Fibroblast of lung (primary cell): ENCODE measurements at places on chromosomes 5 and 9. TPM values are rescaled to one million over a fixed set of nuclear protein-coding genes. Genes with fewer than 3 reads are reported as not detected.

- no peak for DNase-seq
These were observed 119.0 kb downstream of the PIK3R1 start for GRCh38 chr5:68334553-68334886.

- peak; percentile 67 for DNase-seq
These were observed 24.3 kb upstream of the ENHO start for GRCh38 chr9:34546834-34547827.

GRCh38 chr5:125274211-125274610, 527.8 kb upstream of the ZNF608 start:
- DNase-seq = no peak

The SOHLH1 gene
- not detected in 2 replicates for total RNA-seq

GRCh38 chr5:179613460-179614071, 9.9 kb downstream of the HNRNPH1 start:
- DNase-seq = no peak

DNA sequence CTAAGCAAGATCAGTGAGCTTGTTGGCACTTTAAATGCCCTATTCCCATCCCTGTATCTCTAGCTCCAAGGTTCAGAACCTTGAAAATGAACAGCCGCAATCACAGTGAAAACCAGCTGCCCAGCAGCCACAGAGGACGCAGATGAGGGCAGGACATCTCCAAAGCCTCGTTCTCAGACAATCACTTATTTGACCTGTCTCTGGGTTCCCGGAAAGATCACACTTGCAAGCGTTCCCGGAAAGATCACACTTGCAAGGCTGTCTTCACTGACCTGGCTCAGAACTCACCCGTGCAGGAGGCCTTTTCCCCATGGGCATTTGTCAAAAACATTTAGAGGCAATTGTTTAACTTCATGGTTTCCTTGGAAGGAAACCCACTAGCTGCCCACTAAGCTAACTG, 25.7 kb downstream of the IPPK start:
- DNase-seq = no peak

DNA sequence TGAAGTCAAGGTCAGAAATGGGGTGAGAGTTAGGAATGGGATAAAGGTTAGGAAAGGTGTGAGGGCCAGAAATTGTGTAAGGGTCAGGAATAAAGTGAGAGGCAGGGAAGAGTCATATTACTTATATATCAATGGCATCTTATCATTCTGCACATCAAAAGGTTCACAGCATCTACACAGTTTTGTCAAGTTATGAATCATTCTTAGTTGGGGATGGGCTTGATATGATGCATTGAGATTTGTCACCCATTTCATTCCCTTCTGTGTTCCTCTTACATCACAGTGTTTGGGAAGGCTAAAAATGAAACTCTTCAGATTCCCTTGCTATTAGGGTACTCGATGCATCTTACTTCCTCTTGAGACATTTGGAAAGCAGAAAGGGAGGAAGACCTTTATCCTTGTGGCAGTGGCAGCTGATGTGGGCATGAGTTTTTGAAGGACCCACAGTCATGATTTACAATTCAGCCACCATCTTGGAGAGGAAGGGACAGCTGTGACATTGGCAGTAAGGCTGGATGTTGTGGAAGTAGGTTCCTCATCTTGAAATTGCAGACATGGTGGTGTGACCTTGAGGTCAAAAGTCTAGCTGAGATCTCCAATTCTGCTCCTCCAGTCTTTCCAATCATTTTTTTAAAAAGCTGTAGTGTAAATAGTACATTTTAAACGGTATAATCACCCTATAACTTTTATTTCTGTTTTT, 24.2 kb upstream of the NPR3 start:
- no peak for DNase-seq

DNA sequence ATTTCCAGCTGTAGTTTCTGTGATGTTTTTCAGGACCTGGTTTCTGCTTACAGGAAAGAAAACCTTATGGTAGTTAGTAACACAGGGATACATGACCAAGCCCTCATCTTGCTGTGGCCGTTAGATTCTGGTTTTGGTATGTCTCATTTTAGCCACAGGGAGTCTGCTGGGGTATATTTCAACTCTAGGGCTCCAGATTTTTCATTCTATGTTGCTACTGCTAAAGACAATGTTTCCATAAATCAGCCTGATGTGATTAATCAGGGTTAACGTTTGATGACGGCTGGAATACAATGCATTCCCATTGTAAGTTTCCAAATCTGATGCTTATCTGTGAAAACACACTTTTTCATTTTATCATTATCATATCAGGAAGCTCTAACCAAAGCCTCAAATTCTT, 48.2 kb downstream of the P4HA2 start:
- no peak for DNase-seq

- peak; percentile 75 for DNase-seq
These were observed 32.2 kb upstream of the ANGPTL2 start for GRCh38 chr9:127154390-127155191.

The PCDHGA2 gene
- 2.8 and 4.5 TPM in 2 replicates for total RNA-seq

The PCDHA9 gene
- 0.26 and 0.33 TPM in 2 replicates for total RNA-seq

DNA sequence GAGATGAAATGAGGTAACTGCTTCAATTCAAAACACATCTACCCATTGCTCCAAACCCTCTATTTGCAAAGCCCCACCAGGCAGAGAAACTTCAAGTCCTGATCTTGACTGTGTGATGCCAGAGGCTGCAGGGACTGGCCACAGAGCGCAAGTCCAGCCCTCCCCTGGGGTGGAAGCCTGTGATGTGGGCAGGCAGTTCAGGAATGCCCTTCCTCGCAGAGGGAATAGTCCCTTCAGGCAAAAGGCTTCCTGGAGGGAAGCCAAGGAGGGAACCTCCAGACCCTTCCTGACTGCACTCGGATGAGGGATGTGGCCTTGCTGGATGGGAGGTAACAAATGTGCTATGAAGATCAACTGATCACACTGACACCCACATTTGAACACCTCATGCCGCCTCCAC, 131.2 kb downstream of the SLIT3 start:
- no peak for DNase-seq

GRCh38 chr5:36153726-36154125, 1.8 kb downstream of the SKP2 start:
- DNase-seq = no peak

DNA sequence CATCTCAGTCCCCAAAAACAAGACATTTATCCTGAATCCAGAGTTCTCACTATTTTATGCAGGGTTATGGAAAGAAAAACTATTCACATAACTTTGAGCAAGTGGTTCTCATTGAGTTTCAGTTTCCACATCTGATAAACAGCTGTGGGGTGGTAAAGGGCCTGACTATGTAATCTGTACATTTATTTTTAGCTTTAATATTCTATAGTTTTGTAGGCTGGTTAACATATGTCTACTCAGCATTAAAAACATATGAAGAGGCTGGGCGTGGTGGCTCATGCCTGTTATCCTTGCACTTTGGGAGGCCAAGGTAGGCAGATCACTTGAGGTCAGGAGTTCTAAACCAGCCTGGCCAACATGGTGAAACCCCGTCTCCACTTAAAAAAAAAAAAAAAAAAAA, 301.5 kb upstream of the CCNG1 start:
- no peak for DNase-seq

DNA sequence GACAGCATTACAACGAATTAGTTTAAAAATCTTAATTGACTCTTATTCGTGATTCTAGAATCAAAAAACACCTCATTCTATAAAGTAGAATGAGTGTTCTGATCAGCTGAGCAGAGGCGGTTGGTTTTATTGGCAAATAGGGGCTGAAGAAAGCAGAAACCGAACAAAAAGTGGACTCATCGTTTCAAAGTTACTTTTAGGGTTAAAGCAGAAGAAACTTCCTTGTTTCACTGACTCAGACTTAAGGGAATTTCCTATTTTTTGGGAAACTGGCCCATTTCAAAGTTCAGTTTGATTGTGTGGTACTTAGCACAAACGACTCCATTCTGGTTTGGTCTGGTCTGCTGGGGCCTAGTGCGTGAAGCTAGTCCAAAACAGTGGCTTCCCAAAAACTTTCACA, 862 bp upstream of the NDUFB6 start:
- no peak for DNase-seq

The ADAMTS19 gene
- 0.33 TPM in 1 of 2 replicates, not detected in the other for total RNA-seq

DNA sequence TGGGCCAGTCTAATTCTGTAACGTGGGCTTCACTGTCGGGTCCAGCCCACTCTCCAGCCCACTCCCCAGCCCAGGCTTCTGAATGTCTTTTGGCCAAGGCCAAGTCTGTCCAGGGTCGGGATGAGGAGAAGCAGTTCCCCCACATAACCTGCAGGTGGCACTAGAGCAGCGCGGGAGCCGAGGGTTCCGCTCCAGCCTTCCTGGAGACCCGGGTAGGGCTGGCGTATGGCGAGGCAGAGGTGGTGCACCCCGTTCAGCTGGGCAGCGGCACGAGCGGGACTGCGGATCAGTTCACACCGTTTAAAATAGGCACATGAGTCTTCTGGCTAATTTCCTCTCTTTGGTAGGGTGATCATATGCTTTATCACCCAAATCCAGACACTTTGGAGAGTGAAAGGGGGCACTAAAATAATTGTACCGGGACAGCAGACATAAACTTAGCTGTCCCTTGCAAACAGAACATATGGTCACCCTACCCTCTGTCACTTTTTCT, 185.9 kb downstream of the MSX2 start:
- DNase-seq = peak; percentile 27

- peak; percentile 74 for DNase-seq
These were observed 1.9 kb downstream of the FBXO10 start for GRCh38 chr9:37574241-37574721.

- no peak for DNase-seq
These were observed 10.0 kb upstream of the CCL28 start for GRCh38 chr5:43422143-43422542.

The NPR2 gene
- 23.6 and 47.4 TPM in 2 replicates for total RNA-seq
